ENCODE measurements at places on chromosomes 5 and 9.

- DNase-seq, result no peak
These were observed 40.1 kb downstream of the NR2F1 start for GRCh38 chr5:93623153-93623552.

GRCh38 chr5:91641730-91642350 is 258.7 kb upstream of the ARRDC3 start:
- peak; percentile 19 for DNase-seq

- DNase-seq, result no peak
These were observed 173.9 kb upstream of the KLF9 start for GRCh38 chr9:70588381-70588780.

DNA sequence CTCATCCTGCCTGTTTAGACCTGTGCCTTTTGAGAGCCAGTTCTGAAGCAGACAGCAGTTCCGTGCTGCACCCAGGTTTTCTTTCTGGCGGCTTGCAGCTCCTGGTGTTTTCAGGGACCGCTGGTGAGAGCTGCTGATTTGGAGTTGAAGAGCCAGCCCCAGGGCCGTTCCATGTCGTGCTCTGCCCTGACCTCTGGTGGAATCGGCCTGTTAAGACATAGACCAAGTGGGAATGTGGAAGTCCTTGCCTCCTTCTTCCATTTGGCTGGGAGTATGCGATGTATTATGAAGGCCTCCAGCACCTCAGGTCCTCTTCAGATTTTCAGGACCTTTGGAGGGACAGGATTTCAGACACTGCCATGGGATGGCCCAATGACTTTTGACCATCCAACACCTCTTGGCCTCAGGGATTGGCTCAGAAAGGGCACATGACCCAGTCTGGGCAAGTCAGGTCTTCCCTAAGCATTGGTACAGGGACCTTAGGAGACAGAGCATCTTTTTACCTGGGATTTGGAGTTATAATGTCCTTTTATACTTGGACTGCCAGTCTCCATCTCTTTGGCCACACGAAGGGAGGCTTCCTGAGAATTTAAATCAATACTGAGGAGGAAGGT is 136.1 kb upstream of the CLINT1 start:
- DNase-seq, result peak; percentile 75

- no peak for DNase-seq
These were observed 193.5 kb downstream of the PLK2 start for GRCh38 chr5:58266402-58266801.

GRCh38 chr5:172791726-172792445 is 20.9 kb upstream of the DUSP1 start:
- no peak for DNase-seq

DNA sequence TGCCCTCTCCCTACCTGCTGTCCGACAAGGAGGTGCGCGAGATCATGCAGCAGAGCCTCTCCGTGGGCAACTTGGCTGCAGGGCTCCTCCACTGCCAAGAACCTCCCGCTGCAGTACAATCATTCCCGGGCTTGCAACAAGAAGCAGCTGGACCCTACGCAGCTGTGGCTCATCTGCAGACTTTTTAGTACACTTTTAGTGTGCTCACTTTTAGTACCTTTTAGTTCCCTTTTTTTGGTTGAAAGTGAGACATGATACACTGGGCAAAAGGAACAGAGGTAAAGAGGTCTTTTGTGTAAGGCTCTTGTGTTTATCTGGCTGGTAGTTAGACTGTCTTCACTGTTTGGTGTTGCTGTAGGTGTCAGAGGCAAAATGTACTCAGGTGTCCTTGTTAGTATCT is 58.1 kb upstream of the SPTLC1 start:
- DNase-seq, result no peak

DNA sequence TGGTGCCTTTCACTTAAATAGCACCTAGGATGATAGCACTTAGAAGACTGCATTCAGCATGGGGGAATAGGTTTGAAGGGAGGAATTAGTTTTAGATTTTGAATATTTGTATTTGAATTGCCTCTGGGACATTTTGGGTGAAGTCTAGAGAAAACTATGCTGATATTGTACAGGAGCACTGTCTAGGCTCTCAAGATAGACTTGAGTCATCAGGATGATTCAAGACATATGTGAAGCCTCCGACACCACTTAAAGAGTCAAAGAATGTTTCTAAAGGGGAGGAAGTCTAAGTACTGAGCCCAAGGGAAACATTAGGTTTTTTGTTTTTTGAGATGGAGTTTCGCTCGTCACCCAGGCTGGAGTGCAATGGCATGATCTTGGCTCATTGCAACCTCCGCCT is 63.9 kb upstream of the CCDC180 start:
- DNase-seq, result no peak

DNA sequence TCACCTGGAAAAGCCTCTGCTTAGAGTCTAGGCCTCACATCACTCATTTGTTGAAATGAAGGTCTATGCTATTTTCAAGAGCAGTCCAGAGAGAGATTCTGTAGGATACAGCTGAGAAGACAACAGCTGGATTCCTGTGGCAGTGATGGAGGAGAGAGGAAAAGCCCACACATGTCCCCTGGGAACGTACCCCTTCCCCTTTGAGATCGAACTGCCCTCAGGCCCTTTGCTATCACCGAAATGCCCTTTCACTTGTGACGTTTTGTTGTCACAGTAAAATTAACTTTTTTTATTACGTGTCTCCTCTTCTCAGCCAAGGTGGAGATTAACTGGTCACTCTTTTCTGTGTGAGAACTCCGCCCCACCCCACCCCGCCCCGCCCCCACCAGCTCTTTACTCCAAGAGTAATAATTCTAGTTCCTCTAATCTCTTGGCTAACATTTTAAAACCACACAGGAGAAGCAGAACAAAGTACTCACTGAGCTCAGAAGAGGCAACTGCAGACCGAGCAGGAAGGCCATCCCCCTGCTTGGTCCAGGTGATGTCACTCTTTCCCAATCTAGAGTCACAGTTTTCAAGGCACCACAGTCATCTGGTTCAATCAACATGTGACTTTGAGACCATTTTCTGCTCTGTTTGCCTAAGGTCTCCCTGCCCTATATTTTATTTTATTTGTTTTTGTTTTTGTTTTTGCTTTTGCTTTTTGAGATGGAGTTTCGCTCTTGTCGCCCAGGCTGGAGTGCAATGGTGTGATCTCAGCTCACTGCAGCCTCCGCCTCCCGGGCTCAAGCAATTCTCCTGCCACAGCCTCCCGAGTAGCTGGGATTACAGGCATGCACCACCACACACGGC is 105.6 kb downstream of the SUSD1 start:
- DNase-seq, result peak; percentile 71

DNA sequence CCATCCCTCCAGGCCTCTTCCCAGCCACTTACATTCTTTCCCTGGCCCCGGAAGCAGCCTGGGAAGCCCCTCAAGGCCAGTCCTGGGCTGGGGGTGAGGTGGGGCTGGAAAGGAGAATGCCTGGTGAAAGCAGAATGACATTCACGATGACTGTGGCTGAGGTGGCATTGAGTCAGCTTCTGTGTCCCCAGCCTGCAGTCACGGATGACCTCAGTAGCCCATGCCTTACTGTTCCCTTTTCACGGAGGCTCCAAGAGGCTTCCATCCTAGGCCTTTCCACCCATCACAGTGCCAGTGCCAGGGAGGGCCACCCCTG is 2.7 kb downstream of the PRDM12 start:
- DNase-seq, result no peak

DNA sequence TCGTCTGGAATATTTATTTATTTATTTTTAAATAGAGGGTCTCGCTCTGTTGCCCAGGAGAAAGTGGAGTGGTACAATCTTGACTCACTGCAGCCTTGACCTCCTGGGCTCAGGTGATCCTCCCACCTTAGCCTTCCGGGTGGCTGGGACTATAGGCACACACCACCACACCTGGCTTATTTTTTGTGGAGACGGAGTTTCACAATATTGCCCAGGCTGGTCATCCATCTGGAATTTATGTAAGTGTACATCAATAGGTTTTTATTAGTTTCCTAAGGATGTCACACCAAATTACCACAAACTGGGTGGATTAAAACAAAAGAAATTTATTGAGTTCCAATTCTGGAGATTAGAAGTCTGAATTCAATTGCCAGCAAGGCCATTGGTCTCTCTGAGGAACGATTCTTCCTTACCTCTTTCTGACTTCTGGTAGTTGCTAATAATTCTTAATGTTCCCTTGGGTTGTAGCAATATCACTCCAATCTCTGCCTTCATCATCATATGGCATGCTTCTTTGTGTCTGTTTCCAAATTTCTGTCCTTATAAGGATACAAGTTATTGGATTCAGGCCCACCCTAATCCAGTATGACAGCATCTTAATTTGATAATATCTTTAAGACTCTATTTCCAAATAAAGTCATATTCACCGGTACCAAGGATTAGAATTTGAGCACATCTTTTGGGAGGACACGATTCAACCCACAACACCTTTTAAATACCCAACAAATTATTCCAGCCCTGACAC is 16.3 kb upstream of the RAD23B start:
- no peak for DNase-seq

DNA sequence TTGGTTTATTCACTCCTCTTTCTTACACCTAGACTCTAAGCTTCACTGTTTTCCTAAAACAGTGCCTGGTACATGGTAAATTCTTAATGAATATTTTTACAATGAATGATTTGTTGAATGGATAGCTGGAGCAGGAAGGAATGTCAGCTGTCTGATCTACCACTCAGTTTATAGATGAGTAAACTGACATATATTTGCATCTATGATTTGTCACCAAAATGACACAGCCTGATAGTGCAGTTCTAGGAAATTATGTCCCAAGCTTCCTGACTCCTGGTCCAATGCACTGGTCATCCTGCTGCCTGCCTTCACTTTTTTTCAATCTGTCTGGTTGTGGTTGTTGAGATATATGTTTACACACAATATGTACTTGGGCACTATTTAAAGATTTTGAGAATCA is 651.7 kb upstream of the WWC1 start:
- DNase-seq, result no peak

DNA sequence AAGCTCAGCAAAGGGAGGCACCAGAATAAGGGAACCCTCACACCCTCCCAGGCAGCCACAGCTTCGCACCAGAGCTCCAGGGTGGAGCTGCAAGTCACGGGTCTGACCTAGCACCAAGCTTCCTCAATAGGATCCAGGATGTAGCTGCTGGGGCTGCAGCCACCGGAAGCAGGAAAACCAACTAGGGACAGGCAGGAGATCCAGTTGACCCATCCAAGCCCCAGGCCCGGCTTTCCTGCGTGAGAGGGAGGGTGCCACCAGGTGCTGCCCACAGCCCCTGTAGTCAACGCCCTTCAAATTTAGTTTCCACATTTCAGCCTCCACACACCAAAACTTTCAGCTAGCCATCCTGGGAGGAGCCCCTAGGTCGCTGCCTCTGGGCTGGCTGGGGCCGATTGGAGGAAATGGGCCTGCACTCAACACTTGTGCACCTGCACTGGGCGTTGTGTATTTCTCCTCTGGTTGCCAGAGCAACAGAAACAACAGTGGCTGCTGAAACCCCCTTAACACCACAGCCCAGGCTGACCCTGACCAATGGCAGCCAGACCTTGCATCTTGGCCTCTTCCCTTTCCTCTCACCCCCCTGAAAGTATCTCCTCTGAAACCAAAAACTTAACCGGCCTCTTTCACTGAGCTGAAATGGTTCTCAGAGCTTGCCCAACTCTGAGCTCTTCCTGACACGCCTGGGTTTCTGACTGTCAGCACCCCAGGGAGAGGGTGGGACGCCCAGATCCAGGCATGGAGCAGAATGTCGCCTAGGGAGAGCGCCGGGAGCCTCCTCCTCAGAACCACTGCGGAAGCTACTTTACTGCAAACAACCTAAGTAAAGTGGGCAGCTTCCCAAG is 226.5 kb upstream of the MAP3K1 start:
- no peak for DNase-seq

GRCh38 chr9:98610211-98610610 is 98.5 kb downstream of the GABBR2 start:
- DNase-seq, result no peak

GRCh38 chr5:33479311-33479710 is 38.5 kb downstream of the TARS1 start:
- DNase-seq, result no peak

Data from H4 (cell line).